ENCODE measurements at places on chromosomes 11 and 22. TPM values are rescaled to one million over a fixed set of nuclear protein-coding genes. Genes with fewer than 3 reads are reported as not detected.

DNA sequence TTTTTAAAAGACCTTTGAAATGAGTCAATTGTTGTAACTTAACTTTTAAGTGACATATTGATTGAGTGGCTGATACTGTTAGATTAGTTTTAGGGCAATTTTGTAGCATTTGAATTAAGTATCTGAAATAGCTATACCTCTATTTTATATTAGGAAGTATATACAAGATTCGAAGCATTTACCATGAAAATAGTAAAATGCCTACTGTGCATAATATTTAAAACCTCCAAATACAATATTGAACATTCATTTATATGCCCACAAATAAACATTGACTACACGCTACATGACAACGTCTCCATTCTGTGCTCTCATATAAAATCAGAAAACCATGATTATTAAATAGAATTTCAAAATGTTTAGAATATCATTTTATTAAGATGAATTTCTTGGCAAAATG lies 14.5 kb downstream of the SOX6 start:
- no peak for DNase-seq

- no peak for DNase-seq
Observed at GRCh38 chr11:19453651-19454257, 213.0 kb upstream of the E2F8 start.

DNA sequence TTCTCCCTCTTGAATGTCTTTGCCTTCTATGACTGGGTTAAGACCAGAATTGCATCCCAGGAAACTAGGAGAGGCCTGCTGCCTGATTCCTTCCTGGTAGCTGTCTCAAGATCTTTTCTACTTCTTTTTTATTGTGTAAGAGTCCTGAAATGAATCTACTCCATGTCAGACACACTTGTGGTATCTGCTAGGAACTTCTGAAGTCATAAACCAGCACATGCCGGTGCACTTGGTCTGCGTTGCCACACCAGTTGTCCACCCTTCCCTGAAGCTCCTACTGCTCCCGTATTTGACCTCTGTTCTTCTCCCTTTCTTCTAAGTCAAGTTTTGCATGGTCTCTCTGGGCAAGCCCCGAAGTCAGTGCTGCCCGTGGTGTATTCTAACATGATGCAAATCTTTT lies 644.2 kb downstream of the ETS1 start:
- DNase-seq: no peak

- DNase-seq: peak; percentile 42
Observed at GRCh38 chr11:30585125-30585891, 845 bp downstream of the MPPED2 start.

DNA sequence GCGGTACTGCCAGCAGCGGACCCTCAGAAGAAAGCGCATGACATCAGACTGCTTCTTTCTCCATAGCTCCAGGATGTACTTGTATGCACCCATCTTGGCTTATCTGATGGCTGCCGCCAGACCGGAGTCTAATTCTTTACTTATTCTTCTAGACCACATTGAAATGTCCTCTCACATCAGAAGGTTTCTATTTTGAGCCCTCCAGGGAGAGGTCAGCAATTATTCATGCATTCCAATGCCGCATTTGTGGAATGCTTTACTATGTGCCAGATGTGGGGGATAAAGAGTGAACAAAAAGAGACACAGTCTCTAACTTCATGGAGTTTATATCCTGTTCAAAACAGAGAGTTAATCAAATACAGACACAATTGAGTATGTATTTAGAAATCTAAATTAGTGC lies 230.1 kb downstream of the MIAT start:
- DNase-seq: no peak

- DNase-seq: no peak
Observed at GRCh38 chr11:10041748-10042446, 252.1 kb downstream of the SBF2 start.

DNA sequence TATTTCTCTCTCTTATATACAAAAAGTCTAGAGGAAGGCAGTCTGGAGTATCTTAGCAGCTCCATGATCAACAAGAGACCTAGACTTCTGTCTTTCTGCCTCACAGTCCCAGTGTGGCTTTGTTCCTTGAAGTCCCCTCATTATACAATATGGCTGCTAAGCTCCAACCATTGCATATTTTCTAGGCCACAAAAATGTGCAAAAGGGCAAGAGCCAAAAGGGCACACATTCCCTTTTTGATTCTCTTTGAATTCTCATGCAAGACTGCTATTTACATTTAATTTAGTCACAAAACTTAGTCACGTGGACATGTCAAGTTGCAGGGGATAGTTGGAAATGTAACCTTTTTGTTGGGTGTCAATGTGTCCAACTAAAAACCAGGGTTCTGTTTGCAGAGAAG lies 64.2 kb upstream of the OLFML1 start:
- no peak for DNase-seq

- DNase-seq: peak; percentile 45
Observed at GRCh38 chr22:23398701-23399366, 181.3 kb downstream of the IGLL1 start.

- DNase-seq: no peak
Observed at GRCh38 chr11:111934306-111934705, 2.8 kb upstream of the DIXDC1 start.

- DNase-seq: no peak
Observed at GRCh38 chr22:17233348-17234043, 14.3 kb upstream of the ADA2 start.

- no peak for DNase-seq
Observed at GRCh38 chr11:16034074-16034473, 322.3 kb downstream of the SOX6 start.

DNA sequence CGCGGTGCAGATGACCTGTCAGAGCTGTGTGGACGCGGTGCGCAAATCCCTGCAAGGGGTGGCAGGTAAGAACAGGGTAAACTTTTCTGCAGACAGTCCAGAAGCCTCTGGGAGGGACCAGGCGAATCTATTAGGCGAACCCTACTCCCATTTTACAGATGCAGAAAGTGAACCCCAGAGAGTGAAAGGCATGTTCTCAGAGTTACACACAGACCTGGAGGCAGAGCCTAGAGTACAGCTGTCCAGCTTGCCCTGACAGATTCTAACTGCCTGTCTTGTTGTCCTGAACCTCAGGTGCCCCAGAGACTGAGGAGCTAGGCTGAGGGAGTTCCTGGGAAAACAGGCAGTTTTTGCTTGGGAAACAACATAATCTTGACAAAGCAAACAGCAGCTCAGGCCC lies 665 bp downstream of the CCS start:
- DNase-seq: no peak

DNA sequence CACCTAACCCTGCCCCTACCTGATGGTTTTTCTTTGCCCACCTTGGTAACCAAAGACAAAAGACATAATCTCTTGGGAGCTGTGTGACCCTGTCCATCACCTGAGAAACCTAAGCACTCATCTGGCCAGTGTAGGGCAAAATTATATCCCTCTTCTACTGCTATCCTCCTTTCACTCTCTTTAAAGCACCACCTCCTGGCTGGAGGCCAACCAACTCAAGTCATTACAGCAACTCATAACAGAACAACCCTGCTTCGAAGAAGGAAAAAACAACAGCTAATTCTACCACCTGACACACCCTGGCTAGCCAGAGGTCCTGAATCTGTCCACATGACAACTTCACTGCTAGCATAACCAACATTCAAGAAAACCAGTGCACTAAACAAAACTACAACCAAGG lies 45.5 kb downstream of the GAS2 start:
- DNase-seq: no peak

DNA sequence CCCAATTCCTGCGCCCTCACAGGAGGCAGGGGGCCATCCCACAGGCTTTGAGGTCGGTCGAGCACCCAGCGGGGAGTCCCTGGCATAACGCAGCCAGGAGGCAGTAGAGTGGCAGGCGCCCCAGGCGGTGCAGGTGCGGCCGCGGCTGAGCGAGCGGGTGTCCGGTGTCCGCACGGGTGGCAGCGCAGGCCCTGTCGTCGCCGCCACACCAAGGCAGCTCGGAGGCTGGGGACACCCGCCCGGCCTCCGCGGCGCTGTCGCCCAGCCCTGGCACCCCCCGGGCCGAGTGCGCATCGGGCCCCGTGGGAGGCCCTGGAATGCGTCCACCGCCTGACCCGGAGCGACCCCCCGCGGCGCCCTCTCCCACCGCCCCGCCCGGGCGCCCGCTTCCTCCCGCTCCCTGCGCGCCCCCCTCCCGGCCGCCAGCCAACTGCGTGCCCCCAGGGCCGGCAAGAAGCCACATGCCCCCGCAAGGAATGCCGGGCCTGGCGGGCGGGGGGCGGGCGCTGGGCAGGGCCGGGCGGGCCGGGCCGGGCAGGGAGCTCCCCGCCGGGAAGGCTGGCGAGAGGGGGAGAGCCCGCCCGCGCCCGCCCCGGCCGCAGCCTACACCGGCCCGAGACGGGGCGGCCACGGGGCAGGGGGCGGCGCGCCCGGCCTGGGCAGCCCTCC lies 33.9 kb downstream of the PRDM11 start:
- DNase-seq: peak; percentile 64

- no peak for DNase-seq
Observed at GRCh38 chr11:528166-528814, 7.1 kb downstream of the HRAS start.

DNA sequence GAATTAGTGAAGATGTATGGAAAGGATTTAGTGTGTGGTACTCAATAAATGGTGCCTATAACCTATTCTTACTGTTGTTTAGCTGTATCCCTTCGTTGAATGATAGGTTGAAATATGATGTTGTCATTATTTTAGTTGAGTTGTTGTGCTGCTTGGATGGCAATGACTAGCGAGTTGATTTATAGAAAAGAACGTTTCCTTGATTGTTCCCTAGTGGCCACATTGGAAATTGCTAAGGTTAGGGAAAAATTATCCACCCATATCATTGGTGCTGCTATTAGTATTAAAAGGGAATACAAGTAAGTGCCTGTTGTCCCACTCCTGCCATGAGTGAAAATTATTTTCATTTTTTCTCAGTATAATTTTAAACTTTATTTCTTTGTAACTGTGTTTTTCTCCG lies 14.5 kb downstream of the EMSY start:
- DNase-seq: no peak

- DNase-seq: peak; percentile 90
Observed at GRCh38 chr11:121417055-121417551, 35.0 kb upstream of the SORL1 start.

- no peak for DNase-seq
Observed at GRCh38 chr22:26635117-26635516, 13.4 kb downstream of the CRYBA4 start.

- no peak for DNase-seq
Observed at GRCh38 chr11:108973402-108974162, 308.7 kb downstream of the DDX10 start.

DNA sequence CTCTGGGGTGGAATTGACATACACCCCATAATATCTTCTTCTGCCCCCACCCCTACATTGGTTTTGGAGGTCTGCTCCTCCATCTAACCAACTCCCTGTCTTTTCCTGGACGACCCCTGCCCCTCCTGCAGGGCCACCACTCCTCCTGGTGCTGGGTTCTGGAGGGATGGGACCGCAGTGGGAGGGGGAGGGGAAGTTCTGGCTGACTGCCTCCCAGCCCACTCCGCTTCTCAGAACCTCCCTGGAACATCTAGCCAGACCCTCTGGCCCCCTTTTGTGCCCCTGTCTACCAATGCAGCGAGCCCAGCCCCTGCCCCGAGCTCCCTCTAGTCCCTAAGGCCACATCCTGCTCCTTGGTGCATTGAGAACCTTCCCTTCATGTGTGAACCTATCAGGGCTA lies 1.2 kb downstream of the MYRF start:
- no peak for DNase-seq

DNA sequence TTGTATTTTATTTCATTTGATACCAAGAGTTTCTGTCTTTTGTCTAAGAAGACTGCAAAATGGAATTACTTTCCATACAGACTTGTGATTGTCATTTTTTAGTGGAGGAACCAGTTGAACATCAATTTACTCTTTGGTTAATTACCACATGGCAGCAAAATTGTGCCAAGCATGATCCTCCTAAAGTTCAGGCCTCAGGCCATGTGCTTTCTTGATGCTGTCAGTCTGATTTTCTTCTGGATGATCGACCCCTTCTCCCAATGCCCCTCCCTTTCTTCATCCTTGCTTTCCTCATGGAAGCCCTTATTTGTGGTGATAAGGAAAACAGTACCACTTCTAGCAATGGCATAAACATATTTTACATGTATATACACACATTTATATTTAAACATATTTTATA lies 76.2 kb downstream of the SVIP start:
- DNase-seq: no peak

Gene HOATZ
- total RNA-seq: 15.0 TPM

Gene LRRC56
- total RNA-seq: 7.6 TPM

Gene PIH1D2
- 6.4 TPM for total RNA-seq

Gene SOX6
- 4.8 TPM for total RNA-seq

Gene HORMAD2
- total RNA-seq: not detected

Gene CRYBB3
- 0.74 TPM for total RNA-seq

Gene MYOD1
- total RNA-seq: not detected
